ENCODE measurements at places on chromosomes 2 and 18. TPM values are rescaled to one million over a fixed set of nuclear protein-coding genes. Genes with fewer than 3 reads are reported as not detected.

DNA sequence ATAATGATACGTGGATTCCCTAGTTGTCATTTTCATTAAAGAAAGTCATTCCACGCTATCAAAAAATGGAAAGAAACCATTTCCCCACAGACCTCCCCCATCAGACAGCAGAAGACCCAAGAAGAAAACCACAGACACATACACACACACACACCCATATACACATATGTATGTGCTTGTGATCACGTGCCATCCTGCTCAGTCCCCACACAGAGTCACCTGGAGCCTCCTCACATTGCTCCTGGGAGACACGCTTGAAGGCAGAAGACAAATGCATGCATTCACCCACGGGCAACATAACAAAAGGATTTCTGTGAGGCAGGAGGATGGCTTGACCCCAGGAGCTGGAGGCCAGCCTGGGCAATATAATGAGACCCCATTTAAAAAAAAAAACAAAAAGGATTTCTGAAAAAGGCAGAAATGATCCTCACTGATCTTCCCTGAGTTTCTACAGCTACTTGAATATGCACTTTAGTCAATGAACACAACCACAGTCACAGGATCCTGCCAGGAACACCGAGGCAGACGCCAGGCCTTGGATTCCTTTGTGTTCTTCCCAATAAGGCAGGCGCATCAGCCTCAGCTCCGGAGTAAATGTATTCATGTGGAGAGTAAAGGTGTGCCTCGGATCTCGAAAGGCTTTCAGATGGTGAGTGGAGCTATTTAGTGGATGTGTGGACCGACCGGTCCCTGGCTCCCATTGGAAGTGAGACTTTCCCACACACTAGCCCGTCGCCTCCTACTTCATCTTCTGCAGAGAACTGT lies 21.0 kb downstream of the TGFBRAP1 start:
- DNase-seq: no peak

GRCh38 chr2:241456546-241456945 lies 51.8 kb downstream of the STK25 start:
- no peak for DNase-seq

- DNase-seq: no peak
These were observed 12.1 kb downstream of the TMEM131 start for GRCh38 chr2:97983698-97984097.

- DNase-seq: no peak
These were observed 159.5 kb upstream of the ZNF516 start for GRCh38 chr18:76654577-76654976.

- DNase-seq: no peak
These were observed 336.5 kb upstream of the SLC39A10 start for GRCh38 chr2:195320413-195320973.

DNA sequence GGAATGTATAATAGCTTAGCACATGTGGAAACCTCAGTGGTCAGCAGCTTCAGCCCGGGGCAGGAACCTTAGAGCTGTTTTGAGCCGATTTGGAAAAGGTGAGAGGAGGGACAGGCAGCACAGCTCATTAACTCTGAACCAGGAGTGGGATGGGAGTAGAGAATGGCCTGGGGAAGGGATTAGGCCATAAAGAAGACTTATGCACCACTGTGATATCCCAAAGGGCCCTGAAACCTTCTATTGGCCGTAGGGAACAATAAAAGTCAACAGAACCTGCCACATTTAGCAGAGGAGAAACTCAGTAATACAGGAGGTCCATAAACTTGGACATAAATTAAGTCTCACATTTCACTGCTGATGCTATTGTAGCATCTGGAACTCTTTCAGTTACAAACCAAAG lies 124.2 kb upstream of the REV1 start:
- DNase-seq: no peak

DNA sequence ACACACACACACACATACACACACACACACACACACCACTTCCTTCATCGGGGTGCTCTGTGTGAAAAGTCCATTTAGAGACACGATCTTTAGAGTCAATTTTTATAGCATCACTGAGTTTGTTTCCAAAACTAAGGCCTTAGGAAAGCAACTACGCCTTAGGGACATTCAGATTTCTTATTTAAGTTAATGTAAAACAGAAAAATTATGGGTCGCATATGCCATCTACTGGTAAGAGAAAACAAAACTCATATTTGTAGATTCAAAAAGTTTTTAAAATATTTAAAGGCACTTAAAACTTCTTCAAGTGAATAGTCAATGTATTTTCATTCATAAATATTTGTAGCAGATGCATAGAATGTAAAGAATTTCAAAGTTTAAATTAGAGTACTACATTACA lies 166.2 kb downstream of the ATAD2B start:
- no peak for DNase-seq

- no peak for DNase-seq
These were observed 73.1 kb upstream of the HPCAL1 start for GRCh38 chr2:10229462-10230099.

DNA sequence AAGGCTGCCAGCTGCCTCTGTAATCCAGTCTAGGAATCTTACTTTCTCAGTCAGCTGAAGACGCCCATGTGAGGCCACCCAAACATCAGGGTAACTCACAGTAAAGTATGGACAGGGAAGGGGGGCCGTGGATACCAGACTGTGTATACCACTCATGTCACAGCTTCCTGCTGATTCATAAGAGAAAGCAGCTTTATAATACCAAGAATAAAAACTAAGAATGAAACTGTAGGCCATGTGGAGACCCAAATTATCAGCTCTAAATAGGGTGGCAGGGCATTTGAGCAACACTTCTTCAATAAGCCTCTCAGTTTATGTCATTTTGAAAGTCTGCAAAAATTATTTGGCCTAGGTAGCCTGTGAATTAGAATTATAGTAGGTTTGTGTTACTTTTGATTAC lies 115.0 kb upstream of the CDCA7 start:
- DNase-seq: no peak

DNA sequence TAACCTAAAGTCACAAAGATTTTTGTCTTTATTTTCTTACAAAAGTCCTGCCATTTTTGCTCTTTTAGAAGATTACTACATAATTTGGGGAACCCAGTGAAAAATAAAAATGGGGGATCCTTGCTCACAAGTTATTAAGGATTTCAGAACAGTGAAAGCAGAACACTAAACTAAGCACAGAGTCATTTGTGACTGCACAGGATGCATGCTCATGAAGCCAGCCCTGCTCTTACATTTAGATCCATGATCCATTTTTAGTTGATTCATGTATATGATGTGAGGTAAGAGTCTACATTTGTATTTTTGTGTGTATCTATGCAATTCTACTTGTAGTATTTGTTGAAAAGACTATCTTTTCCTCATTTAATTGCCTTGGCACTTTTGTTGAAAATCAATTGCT lies 21.8 kb downstream of the SP140L start:
- no peak for DNase-seq

DNA sequence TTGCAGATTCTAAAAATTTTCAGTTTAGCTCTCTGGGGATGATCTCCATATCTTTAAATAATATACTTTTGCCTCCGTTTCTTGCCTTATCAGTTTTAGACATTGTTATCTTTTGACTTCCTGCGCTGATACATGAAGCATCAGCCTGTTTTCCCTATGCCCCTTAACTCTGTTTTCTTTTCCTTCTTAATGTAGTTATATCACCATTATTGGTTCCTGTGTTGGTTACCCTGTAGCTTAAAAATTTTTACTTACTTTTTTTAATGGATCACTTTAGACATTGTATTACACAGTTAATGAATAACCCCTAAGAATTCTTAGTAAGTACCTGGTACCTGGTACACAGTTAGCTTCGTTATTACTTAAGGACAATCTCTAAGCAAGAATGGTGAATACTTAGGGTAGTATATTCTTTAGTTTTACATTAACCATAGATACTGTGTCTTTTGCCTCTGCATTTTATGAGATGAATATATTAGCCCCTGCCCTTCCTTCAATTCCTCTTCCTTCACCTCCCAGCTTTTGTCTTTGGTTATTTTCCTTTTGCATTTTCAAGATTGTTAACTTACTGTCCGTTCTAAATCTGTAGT lies 40.9 kb downstream of the BABAM2 start:
- no peak for DNase-seq

Gene SERTAD2
- 11.5 TPM for total RNA-seq

Gene MAPRE3
- 101 TPM for total RNA-seq

Gene HOXD11
- total RNA-seq: not detected

Gene LYG1
- total RNA-seq: 0.39 TPM

Gene SERPINB2
- 0.22 TPM for total RNA-seq

All from psoas muscle (tissue), 8 donors.